Temporal lobe (tissue), 4 donors: ENCODE measurements at places on chromosomes 12 and 14. TPM values are rescaled to one million over a fixed set of nuclear protein-coding genes. Genes with fewer than 3 reads are reported as not detected.

The ABHD12B gene
- not detected for total RNA-seq

The RASSF9 gene
- total RNA-seq = 1.2 TPM

The FAIM2 gene
- total RNA-seq = 24.6 TPM

The TAS2R14 gene
- total RNA-seq = 9.8 TPM

The ATL1 gene
- total RNA-seq = 70.6 TPM

The ORAI1 gene
- 1.2 TPM for total RNA-seq

The DNAI7 gene
- total RNA-seq = 3.9 TPM

The L3HYPDH gene
- total RNA-seq = 20.2 TPM

The GPR162 gene
- total RNA-seq = 52.6 TPM

The HIGD1C gene
- not detected for total RNA-seq

The GALC gene
- total RNA-seq = 30.5 TPM

The TDRD9 gene
- total RNA-seq = 1.2 TPM

The BEGAIN gene
- 13.8 TPM for total RNA-seq

The POLR3B gene
- 17.2 TPM for total RNA-seq

The UNC79 gene
- total RNA-seq = 33.9 TPM

The CISTR gene
- not detected for total RNA-seq

The P2RX2 gene
- not detected for total RNA-seq
